ENCODE measurements at places on chromosomes 6 and 20.

GRCh38 chr6:14975471-14975817, 270.4 kb upstream of the JARID2 start:
- DNase-seq: no peak

DNA sequence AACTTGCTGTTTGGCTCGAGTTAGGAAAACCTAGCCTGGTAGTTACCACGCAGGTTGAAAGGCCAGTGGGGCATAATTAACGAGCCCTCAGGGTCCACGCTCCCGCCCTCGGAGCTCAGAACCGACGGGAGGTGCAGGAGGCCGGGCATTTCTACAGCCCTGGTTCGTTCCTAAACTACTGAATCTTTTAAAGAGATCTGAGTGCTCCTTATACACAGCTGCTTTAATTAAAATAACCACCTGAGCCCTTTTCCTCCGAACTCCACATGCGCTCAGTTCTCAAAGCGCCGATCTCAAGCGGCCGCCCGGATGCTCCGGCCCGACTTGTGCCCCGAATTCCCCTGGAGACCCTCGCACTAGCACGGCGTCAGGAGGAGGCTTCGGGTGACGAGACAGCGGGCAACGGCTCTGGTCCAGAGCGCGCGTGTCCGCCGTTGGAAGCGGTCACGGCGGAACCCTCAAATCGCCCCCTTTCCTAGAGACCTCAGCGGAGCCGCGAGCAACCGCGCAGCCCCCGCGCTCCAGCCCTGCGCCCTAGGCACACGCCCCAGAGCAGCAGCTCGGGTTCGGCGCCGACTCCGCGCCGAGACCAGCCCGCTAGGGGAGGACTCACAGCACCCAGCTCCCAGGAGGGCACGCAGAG, 397 bp downstream of the WDR27 start:
- DNase-seq: no peak

- no peak for DNase-seq
Observed at GRCh38 chr6:144845186-144845585, 560.1 kb downstream of the UTRN start.

GRCh38 chr20:41524980-41525613, 93.1 kb downstream of the CHD6 start:
- DNase-seq: no peak

- DNase-seq: no peak
Observed at GRCh38 chr6:1739220-1739619, 129.5 kb downstream of the FOXC1 start.

DNA sequence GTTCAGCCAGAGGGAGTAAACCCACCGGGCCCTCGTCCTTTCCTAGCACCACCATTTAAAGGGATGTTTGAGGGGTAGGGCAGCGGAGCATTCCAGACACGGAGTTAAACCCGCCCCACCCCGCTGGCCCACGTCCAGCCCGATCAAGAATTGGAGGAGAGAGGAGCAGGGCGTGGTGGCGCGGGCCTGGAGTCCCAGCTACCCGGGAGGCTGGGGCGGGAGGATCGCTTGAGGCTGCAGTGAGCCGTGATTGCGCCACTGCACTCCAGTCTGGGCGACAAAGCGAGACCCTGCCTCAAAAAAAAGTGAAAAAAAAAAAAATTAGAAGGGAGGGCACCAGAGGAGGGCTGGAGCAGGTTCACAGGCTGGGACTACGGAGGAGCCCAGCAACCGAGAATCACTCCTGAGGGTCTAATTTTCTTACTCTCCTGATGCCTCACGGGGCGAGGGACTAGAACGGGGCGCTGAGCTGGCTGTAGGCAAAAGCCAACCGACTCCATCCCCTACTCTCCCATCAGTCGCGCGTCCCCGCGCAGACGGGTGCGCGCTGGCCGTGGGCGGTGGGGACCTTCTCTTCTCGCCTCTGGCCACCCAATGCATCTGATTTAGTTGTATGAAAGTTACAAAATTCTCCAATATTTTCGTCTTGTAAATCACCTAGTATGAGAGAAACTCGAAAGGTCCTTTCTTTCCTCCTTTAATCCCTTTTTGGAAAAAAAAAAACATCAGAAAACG, 6.1 kb upstream of the HSPA1B start:
- peak; percentile 61 for DNase-seq

DNA sequence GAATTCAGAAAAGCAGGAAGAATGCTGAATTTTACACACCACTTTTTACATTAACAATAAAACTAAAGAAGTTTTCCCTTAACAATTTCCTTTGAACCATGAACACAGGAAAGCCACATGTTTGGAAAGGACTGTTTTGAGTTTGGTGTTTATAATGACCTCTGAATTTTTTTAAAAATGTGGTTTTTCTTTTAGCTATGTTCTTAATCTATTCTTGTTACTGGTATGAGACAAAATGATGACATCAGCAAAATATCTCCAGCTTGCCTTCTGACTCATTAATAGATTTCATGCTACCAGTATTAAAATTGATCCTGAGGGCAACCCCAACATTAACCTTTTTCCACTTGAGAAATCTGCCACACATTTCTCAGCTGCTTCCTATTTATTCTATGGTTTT, 217.5 kb upstream of the THEMIS start:
- DNase-seq: no peak

- DNase-seq: no peak
Observed at GRCh38 chr6:40352527-40353170, 234.5 kb downstream of the LRFN2 start.

- DNase-seq: no peak
Observed at GRCh38 chr6:169571123-169571962, 130.5 kb downstream of the WDR27 start.

DNA sequence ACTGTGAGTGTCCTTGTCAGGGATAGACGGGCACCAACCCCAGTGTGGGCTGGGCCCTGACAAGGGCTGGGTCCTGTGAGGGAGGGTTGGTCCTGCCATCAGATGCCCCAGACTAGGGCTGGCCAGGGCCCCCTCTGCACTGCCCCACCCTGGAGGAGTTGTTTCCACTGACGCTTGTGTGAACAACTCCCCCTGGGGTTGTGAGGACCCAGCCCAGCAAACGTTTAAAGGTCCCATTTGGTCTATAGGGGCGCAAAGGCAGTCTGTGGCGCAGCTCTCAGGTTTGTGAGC, 104.1 kb downstream of the BMP7 start:
- no peak for DNase-seq

- no peak for DNase-seq
Observed at GRCh38 chr6:170383466-170384035, 77.0 kb downstream of the FAM120B start.

GRCh38 chr6:105713474-105714118, 310.7 kb upstream of the PREP start:
- no peak for DNase-seq

DNA sequence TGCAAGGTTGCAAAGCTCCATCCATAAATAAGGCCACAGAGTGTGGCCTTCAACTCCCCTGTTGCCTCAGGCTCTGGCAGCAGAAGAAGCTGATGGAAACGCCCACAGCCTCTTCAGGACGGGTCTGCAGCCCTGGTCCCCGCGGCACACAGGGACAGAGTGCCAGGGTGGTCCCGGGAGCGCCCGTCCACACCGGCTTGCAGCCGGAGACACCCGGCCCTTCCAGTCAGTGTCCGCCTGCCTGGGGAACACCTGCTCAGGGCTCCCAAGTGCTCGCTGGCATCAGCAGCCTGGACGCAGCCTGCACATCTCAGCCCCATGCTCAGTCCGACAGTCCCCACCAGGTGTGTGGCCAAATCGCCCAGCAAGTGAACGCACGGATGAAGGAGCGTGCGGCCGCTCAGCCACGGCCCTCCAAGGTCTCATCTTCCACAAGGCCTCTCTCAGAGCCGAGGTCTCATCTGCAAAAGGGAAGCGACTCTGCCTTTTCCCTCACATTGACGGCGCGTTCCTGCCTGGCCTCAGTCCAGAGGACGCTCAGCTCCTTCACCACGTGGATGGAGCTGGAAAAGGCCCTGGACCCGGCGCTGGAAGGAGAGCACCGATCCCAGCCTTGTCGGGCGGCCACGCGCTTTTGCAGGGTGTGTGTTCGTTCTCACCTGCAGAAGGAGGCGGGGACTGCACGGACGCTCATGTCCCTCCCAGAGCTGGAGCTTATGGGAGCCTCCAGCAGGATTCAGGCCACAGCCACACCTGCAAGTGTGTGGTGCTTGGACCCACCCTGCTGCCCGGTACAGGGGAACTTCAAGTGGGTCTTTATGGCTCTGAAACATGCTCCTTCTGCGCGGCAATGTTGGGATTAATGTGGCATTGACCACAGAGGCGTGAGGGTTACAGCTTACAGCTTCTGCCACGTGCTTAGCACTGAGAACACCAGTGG, 180.4 kb downstream of the DLL1 start:
- no peak for DNase-seq

DNA sequence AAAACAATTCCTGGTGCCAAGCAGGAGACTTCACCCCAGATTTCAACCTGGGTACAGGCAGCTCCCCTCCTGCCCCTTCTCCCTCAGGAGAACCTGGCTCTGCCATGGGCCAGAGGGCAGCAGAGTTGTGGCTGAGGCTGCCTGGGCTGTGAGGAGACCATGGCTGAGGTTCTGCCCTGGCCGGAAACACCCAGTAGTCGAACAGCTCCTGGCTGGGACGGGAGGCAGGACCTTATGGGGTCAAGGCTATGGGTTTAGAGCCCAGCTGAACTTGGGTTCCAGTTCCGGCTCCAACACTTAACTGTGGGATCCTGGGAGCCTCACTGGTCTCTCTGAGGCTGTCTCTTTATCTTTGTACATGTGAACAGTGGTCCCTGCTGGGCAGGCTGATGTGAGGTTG, 8.5 kb downstream of the C6orf132 start:
- DNase-seq: no peak

GRCh38 chr6:45946352-45946751, 69.3 kb downstream of the CLIC5 start:
- no peak for DNase-seq

GRCh38 chr6:33547499-33547898, 32.6 kb downstream of the BAK1 start:
- DNase-seq: no peak

DNA sequence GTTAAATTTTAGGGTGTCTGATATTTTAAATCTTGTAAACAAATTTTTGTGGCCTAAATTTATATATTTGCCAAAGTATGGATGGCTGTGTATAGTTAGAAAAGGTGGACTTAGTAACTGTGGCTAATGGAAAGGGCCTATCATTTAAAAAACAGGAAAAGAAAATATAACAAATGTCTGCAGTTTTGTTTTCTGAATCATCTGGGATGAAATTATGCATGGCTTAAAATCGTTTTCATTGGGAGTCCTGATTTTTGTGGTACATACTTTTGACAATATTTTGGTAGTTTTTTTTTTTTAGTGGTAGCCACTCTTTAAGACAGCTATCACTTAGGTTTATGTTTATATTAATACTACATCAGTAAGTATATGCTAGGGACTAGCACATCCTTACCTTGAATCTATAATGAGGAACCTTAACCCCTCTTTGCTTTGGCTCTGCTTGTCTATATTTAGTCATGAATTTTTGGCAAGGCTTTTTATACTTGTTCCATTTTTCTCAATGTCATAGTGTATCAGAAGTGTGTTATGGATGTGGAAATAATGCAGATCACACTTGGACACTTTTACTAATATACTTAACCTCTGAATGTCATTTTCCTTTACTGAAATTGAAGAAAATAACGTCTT, 5.6 kb downstream of the ARID1B start:
- DNase-seq: no peak

- no peak for DNase-seq
Observed at GRCh38 chr6:133610227-133610840, 278.6 kb upstream of the TCF21 start.

GRCh38 chr20:41469868-41470267, 103.2 kb upstream of the EMILIN3 start:
- DNase-seq: no peak

GRCh38 chr20:37829128-37829527, 73.8 kb upstream of the VSTM2L start:
- no peak for DNase-seq

- DNase-seq: no peak
Observed at GRCh38 chr6:168678588-168678987, 237.6 kb downstream of the SMOC2 start.

GRCh38 chr6:166988674-166989201, 10.5 kb upstream of the CEP43 start:
- DNase-seq: no peak

DNA sequence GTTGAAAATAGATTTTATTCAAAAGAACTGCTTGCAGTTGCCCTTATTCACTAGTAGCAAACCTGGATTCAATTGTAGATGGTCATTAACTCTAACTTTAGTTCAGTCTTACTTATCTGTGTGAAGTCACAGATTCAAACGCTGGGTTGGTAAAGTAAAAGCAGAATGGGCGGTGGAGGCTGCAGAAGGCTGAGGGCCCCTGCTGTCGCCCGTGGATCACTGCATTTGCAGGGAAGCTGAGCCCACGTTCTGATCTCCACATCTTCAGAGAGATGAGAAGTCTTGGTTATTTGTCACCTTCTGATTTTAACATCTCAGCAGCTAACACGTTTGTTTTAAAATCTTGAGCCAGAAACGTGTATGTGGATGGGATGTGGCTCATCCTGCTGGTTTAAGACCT, 75.1 kb downstream of the SNX9 start:
- no peak for DNase-seq

GRCh38 chr6:88870717-88871330, 92.6 kb downstream of the RNGTT start:
- peak; percentile 21 for DNase-seq

- DNase-seq: no peak
Observed at GRCh38 chr6:128046033-128046432, 145.2 kb upstream of the THEMIS start.

GRCh38 chr20:25039697-25040437, 18.1 kb downstream of the ACSS1 start:
- DNase-seq: no peak

- DNase-seq: no peak
Observed at GRCh38 chr20:63328026-63328700, 33.0 kb downstream of the CHRNA4 start.

- DNase-seq: no peak
Observed at GRCh38 chr6:106372838-106373501, 12.5 kb downstream of the CRYBG1 start.

- DNase-seq: no peak
Observed at GRCh38 chr6:17908831-17909230, 78.6 kb downstream of the KIF13A start.

- DNase-seq: peak; percentile 21
Observed at GRCh38 chr6:118565311-118565960, 17.3 kb downstream of the PLN start.

GRCh38 chr6:99353126-99353525, 3.7 kb upstream of the FAXC start:
- DNase-seq: no peak

GRCh38 chr6:37456126-37456525, 23.1 kb downstream of the CMTR1 start:
- no peak for DNase-seq

DNA sequence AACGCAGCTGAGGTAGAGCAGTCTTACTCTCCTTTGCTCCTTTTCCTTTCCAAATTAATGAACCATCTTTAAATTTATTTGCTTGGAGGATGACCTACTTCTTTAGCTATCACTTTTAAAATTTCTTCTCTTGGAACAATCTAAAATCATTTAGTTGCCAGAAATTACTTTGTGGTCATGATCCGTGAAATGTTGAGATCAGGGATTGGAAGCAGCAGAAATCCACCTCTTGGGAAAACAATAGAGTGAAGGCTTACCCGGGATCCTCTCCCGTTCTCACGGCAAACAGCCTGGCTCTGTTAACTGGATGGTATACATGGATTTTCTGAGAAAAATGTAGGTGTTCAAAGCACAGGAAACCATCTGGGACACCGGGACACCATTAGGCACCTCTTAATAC, 7.7 kb downstream of the AKAP12 start:
- DNase-seq: no peak

GRCh38 chr6:52632011-52632410, 38.9 kb upstream of the TMEM14A start:
- DNase-seq: no peak
